Transverse colon (tissue), 4 donors: ENCODE measurements at places on chromosomes 4 and X. TPM values are rescaled to one million over a fixed set of nuclear protein-coding genes. Genes with fewer than 3 reads are reported as not detected.
A peak's percentile ranks its signal among the peaks of the same experiment; 100 is the strongest.

GPR50 gene
- total RNA-seq = not detected

GLRA2 gene
- 0.79 TPM for total RNA-seq

TLR10 gene
- total RNA-seq = 4.6 TPM

HTN3 gene
- not detected for total RNA-seq

HSFX3 gene
- total RNA-seq = not detected

VEGFC gene
- total RNA-seq = not detected

HNRNPH2 gene
- 9.7 TPM for total RNA-seq

F9 gene
- not detected for total RNA-seq

PLP1 gene
- 4.4 TPM for total RNA-seq

NLRP2B gene
- 0.16 TPM for total RNA-seq

FAM13A gene
- 88.6 TPM for total RNA-seq

MAGEA4 gene
- not detected for total RNA-seq

DNA sequence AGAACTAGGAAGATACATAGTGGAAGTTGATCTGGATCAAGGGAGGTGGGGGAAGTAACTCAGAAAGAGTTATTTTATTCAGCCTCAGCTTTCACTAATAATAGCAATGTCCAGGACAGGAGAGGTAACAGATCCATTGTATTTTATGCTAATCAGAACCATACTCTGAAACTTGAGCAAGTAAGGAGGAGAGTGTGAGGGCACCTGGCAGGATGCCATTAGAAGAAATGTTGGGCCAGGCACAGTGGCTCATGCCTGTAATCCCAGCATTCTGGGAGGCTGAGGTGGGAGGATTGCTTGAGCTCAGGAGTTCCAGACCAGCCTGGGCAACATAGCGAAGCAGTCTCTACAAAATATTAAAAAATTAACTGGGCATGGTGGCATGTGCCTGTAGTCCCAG is 16.3 kb downstream of the GPR34 start:
- DNase-seq = no peak
- H3K4me3 ChIP-seq = no peak overlapping the region
- no peaks in the 10 kb centered on the region for H3K36me3 ChIP-seq
- H3K27me3 ChIP-seq = no peaks in the 10 kb centered on the region

- no peaks in the 10 kb centered on the region for H3K27me3 ChIP-seq
- H3K4me1 ChIP-seq = no peaks in the 10 kb centered on the region
- H3K27ac ChIP-seq = no peak overlapping the region
Observed at GRCh38 chr4:77014256-77014655, 61.5 kb downstream of the CCNI start.

- no peak overlapping the region for H3K4me3 ChIP-seq
- no peak overlapping the region for H3K27ac ChIP-seq
- H3K36me3 ChIP-seq = no peaks in the 10 kb centered on the region
- no peaks in the 10 kb centered on the region for H3K4me1 ChIP-seq
- H3K27me3 ChIP-seq = no peaks in the 10 kb centered on the region
Observed at GRCh38 chrX:10350981-10351380, 194.2 kb downstream of the CLCN4 start.

GRCh38 chrX:9221781-9222180 is 187.9 kb upstream of the FAM9B start:
- no peaks in the 10 kb centered on the region for H3K36me3 ChIP-seq
- no peak overlapping the region for H3K27ac ChIP-seq
- no peak overlapping the region for H3K4me3 ChIP-seq
- no peaks in the 10 kb centered on the region for H3K4me1 ChIP-seq

DNA sequence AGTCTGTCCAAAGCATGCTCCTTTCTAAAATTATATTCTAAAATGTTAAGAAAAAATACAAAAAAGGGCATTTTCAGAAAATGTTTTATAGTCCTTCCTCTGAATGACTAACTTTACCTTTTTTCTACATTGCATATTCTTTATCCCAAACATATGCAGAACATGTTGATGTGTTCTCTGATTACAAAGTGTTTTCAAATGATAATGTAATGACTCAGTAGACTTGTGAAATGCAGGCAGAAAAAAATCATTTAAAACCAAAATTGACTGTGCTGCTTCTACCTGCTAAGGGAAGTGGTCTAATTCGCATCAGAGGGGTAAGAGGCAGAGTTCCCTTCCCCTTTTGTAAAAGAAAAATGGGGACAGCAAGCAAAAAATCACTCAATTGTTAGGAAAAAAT is 22.7 kb upstream of the YTHDC1 start:
- no peaks in the 10 kb centered on the region for H3K27me3 ChIP-seq
- DNase-seq = no peak
- no peaks in the 10 kb centered on the region for H3K4me1 ChIP-seq

- peak overlapping the region; percentile 49 for H3K4me3 ChIP-seq
- H3K36me3 ChIP-seq = no peaks in the 10 kb centered on the region
- H3K4me1 ChIP-seq = peaks cover 4% of the 10 kb centered on the region
- peak; percentile 64 for DNase-seq
- peak overlapping the region; percentile 87 for H3K27ac ChIP-seq
Observed at GRCh38 chrX:136767104-136767941, 13.4 kb downstream of the ARHGEF6 start.

DNA sequence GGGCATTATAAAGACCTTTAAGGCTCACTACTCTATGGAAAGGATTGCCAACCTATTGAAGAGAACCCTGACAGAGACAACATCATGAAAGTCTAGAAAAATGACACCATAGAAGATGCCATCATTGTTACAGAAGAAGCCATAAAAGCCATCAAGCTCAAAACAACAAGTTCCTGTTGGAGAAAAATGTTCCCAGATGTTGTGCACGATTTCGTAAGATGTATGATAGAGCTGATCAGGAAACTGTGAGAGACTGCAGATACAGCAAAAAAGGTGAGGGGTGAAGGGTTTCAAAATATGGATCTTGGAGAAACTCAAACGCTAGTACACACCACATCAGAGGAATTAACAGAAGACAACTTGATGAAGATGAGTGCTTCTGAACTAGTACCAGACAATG is 53.3 kb downstream of the WDFY3 start:
- no peak for DNase-seq
- no peaks in the 10 kb centered on the region for H3K4me1 ChIP-seq
- no peaks in the 10 kb centered on the region for H3K36me3 ChIP-seq
- no peak overlapping the region for H3K4me3 ChIP-seq

GRCh38 chr4:112847781-112848180 is 201.7 kb upstream of the ANK2 start:
- H3K27ac ChIP-seq = no peak overlapping the region
- H3K36me3 ChIP-seq = no peaks in the 10 kb centered on the region
- no peak overlapping the region for H3K4me3 ChIP-seq
- H3K4me1 ChIP-seq = no peaks in the 10 kb centered on the region
- no peak for DNase-seq

- H3K27me3 ChIP-seq = no peaks in the 10 kb centered on the region
- no peak overlapping the region for H3K27ac ChIP-seq
- no peak overlapping the region for H3K4me3 ChIP-seq
- H3K4me1 ChIP-seq = no peaks in the 10 kb centered on the region
- DNase-seq = no peak
Observed at GRCh38 chrX:41718481-41719235, 5.3 kb upstream of the GPR82 start.

GRCh38 chr4:71461422-71461821 is 122.6 kb downstream of the SLC4A4 start:
- H3K4me3 ChIP-seq = no peak overlapping the region
- DNase-seq = no peak
- no peaks in the 10 kb centered on the region for H3K36me3 ChIP-seq

GRCh38 chr4:5003918-5004317 is 15.3 kb downstream of the CYTL1 start:
- no peaks in the 10 kb centered on the region for H3K4me1 ChIP-seq
- no peaks in the 10 kb centered on the region for H3K36me3 ChIP-seq
- no peak overlapping the region for H3K4me3 ChIP-seq
- H3K27ac ChIP-seq = no peak overlapping the region
- no peak for DNase-seq
- peaks cover 3% of the 10 kb centered on the region for H3K27me3 ChIP-seq

DNA sequence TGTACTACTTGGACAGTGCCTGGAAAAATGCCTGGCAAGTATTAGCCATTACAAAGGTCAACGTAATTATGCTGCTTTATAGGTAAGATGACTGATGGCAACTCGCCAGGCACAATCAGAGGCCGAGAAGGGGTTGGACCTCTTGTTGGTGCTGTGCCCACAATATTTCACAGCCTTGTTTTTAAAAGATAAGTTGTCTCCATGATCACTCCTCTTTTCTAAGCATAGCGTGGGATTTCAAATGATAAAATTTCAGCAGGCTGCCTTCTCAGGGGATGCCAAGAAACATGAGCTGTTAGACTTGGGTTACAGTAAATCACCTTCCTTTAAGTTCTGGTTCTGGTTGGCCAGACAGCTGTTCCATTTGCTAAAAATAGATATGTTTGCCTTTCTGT is 26.9 kb downstream of the HOPX start:
- DNase-seq = peak; percentile 59
- peaks cover 32% of the 10 kb centered on the region for H3K4me1 ChIP-seq
- H3K4me3 ChIP-seq = no peak overlapping the region
- H3K36me3 ChIP-seq = no peaks in the 10 kb centered on the region

GRCh38 chr4:151783867-151784266 is 23.1 kb upstream of the GATB start:
- no peaks in the 10 kb centered on the region for H3K36me3 ChIP-seq
- no peaks in the 10 kb centered on the region for H3K27me3 ChIP-seq
- no peak for DNase-seq
- no peak overlapping the region for H3K27ac ChIP-seq
- no peaks in the 10 kb centered on the region for H3K4me1 ChIP-seq
- H3K4me3 ChIP-seq = no peak overlapping the region

DNA sequence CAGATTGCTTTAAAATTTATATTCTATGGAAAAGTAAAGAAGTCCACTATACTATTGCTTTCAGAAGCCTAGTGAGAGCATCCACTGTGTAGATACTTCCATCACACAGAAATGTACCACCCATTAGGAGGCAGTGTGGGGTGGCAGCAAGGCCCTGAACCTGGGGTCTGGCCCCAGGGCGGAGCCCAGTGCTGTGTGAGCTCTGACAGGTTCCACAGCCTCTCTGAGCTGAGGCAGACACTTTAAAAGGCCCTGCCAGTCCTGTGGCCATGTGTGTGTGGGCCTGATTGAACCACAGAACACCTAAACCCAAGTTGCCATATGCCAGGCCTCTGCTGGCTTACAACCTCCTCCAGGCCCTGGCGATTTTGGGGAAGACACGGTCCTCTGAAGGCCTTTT is 49.2 kb downstream of the PHKA2 start:
- H3K36me3 ChIP-seq = no peaks in the 10 kb centered on the region
- H3K4me1 ChIP-seq = no peaks in the 10 kb centered on the region
- no peak overlapping the region for H3K4me3 ChIP-seq
- no peak for DNase-seq
- H3K27me3 ChIP-seq = no peaks in the 10 kb centered on the region

GRCh38 chrX:44898411-44899221 is 25.6 kb downstream of the KDM6A start:
- no peak overlapping the region for H3K27ac ChIP-seq
- H3K4me3 ChIP-seq = no peak overlapping the region
- H3K36me3 ChIP-seq = no peaks in the 10 kb centered on the region

DNA sequence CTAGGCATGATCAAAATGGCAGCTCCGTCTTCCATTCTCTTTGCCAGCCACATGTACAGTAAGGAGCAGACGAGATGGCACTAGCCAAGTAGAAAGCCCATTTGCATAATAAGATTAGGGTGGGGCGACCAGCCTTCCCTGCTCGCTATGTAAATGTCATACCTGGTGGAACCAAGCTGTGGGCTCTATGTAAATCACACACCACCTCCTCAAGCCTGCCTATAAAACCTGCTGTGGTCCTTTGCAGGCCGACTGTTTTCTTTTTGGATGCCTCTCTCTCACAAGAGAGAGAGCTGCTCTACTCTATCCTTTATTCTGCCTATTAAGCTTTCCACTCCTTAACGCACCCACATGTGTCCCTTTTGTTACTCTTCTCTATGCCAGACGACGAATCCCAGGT is 1472.7 kb downstream of the ARAP2 start:
- no peak for DNase-seq
- no peak overlapping the region for H3K4me3 ChIP-seq
- no peak overlapping the region for H3K27ac ChIP-seq
- H3K4me1 ChIP-seq = no peaks in the 10 kb centered on the region
- H3K27me3 ChIP-seq = no peaks in the 10 kb centered on the region

- no peaks in the 10 kb centered on the region for H3K27me3 ChIP-seq
- no peaks in the 10 kb centered on the region for H3K36me3 ChIP-seq
- H3K27ac ChIP-seq = no peak overlapping the region
- DNase-seq = no peak
- H3K4me1 ChIP-seq = no peaks in the 10 kb centered on the region
Observed at GRCh38 chr4:88674979-88675378, 22.6 kb downstream of the NAP1L5 start.

GRCh38 chr4:110512901-110513300 is 36.9 kb downstream of the ENPEP start:
- H3K27me3 ChIP-seq = no peaks in the 10 kb centered on the region
- H3K4me1 ChIP-seq = no peaks in the 10 kb centered on the region
- DNase-seq = no peak
- H3K4me3 ChIP-seq = no peak overlapping the region

DNA sequence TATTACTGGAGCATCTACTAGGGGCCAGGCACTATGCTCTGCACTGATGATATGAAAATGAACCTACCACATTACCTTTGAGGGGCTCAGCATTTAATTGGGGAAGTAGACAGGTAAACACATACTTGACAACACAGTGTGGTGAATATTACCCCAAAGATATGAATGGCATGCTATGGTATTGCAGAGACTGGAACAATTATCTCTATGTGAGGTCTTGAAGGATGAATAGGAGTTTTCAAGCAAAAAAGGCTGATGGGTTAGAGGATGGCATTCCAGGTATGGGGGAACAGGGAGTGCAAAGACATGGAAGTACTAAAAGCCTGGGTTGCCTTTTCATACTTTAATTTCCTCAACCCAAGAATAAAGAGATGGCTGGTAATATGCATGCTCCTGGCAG is 59.1 kb upstream of the CAPN6 start:
- no peaks in the 10 kb centered on the region for H3K27me3 ChIP-seq
- no peaks in the 10 kb centered on the region for H3K4me1 ChIP-seq
- no peak overlapping the region for H3K27ac ChIP-seq

- no peaks in the 10 kb centered on the region for H3K36me3 ChIP-seq
- no peaks in the 10 kb centered on the region for H3K27me3 ChIP-seq
- DNase-seq = no peak
- H3K4me1 ChIP-seq = no peaks in the 10 kb centered on the region
Observed at GRCh38 chrX:80016182-80016581, 1.6 kb downstream of the TBX22 start.

DNA sequence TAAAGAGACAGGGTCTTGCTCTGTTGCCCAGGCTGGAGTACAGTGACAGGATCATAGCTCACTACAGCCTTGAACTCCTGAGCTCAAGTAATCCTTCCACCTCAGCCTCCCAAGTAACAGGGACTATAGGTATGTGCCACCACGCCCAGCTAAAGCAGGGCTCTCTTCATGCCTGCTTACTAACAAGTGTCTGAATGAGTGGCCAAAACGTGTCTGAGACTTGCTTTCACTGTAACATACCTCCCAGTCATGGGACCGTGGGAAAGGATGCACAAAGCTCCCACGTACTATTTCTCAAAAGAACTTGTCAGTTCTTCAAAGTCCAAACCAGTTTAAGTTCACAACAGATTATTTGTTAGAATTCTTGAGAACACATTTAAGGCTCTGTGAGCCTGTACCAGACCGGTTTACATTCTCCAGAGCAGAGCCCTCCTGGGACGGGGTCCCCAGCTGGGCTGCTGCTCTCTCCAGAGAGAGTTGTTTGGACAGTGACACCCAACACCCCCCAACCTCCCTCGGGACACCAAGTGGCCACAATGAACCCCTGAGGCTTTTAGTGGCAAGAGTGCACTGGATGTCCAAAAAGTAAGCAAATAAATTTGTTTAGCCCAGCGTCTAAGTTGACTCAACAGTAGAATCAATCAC is 24.1 kb downstream of the SH3KBP1 start:
- no peak for DNase-seq
- no peaks in the 10 kb centered on the region for H3K27me3 ChIP-seq
- peak overlapping the region; percentile 35 for H3K27ac ChIP-seq
- H3K36me3 ChIP-seq = no peaks in the 10 kb centered on the region
- H3K4me1 ChIP-seq = peaks cover 3% of the 10 kb centered on the region
- H3K4me3 ChIP-seq = no peak overlapping the region
